Activated T-cell treated with anti-CD3 and anti-CD28 coated beads for 1 hour (primary cell): ENCODE measurements at places on chromosomes 4 and X.

GRCh38 chrX:28756647-28757046 is 169.4 kb downstream of the IL1RAPL1 start:
- no peak for DNase-seq

- no peak for DNase-seq
Observed at GRCh38 chr4:121873604-121874003, 3.3 kb upstream of the BBS7 start.

- no peak for DNase-seq
Observed at GRCh38 chrX:5176766-5177165, 1051.9 kb downstream of the NLGN4X start.

- no peak for DNase-seq
Observed at GRCh38 chrX:41661366-41662095, 27.2 kb upstream of the GPR34 start.

- DNase-seq: no peak
Observed at GRCh38 chrX:124289443-124289842, 43.0 kb upstream of the TEX13D start.

DNA sequence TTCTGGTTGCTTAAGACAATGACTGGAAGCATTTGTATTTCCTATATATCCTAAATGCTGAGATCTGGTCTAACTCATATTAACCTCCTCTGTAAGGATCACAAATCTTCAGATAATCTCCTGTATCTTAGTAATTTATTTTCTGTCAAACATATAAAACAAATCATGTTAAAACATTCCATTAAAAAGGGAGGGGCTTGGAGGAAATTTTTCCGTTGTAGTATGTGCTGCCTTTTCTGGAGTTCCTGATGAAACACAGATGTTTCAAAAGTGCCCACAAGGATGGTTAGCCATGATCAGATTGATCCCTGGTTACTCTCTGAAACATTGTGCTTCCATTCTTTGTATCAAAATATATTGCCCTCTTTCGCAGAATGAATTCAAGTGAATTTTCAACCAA is 182.1 kb downstream of the TENM3 start:
- no peak for DNase-seq

DNA sequence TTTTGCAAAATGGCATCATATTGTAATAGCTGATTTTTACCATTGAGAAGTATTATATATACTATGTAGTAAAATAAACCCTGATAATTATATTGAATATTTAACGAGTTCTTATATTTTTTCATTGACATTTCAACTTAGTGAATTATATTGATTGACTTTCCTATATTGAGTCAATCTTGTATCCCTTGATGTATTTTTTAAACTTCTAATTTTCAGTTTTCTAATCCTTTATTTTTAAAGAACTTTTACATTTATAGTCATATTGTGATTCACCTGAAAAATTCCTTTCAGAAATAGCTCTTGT is 54.4 kb downstream of the CXCL1 start:
- no peak for DNase-seq

- no peak for DNase-seq
Observed at GRCh38 chrX:111719426-111720210, 38.6 kb downstream of the ALG13 start.

- DNase-seq: peak; percentile 42
Observed at GRCh38 chr4:10456595-10457254, 501 bp downstream of the ZNF518B start.

DNA sequence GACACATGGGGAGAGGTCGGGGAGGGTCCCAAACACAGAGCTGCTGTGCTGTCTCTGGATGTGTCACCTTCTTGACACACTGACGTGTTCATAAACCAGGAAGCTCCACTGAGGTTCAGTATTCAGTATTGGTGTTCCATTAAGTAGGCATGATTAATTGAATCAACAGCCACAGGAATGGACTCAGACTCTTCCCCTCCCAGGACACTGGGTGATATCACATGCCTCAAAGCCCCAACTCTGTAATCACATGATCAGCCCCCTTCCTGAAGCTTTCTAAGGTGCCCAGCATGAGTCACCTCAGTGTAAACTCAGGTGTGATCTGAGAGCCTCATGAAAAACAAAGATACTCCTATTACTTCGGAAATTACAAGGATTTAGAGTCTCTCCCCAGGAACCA is 21.1 kb upstream of the HNRNPD start:
- no peak for DNase-seq

GRCh38 chr4:168506014-168506413 is 9.2 kb downstream of the PALLD start:
- DNase-seq: no peak

GRCh38 chr4:174828845-174829701 is at the start of gene GLRA3:
GLRA3 (minus strand) TSS chr4:174829247; CDS start chr4:174828811, 436 bp downstream.
- DNase-seq: no peak

DNA sequence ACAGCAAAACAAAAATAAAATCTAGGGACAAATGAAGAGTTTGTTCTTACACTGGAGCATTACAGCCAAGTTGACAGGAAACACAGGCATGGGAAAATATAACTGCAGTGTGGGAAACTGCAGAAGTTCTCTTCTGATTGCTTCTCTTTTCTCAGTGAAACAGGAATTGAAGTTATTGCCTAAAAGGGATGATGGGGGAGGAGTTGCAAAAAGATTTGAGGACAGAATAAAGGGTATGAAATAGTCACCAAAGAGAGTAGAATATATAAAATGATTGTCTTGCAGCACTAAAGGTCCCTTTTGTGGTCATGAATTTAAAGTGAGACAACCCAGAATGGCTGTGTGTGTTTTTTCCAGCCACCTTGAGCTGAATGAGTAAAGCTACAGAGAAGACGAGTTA is 103.7 kb downstream of the JADE1 start:
- no peak for DNase-seq

DNA sequence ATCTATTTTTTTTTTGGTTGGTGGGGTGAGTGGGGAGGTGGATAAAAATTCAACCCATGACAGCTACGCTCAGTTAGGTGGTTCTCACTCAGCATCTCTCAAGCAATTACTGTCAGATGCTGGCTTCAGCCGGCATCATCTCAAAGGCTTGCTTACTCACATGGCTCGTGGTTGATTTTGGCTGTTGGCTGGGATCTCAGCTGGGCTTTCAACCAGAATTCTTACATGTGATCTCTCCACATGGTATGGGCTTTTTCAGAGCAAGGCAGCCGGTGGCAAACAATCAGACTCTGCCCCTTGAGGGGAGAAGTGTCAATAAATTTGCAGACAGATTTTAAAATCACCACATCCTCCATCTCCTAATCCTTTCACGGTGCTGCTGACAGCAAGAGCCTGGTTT is 47.2 kb downstream of the SLC34A2 start:
- DNase-seq: no peak

- no peak for DNase-seq
Observed at GRCh38 chr4:34293459-34293858, 1950.9 kb downstream of the ARAP2 start.

- no peak for DNase-seq
Observed at GRCh38 chr4:26992657-26993361, 132.2 kb downstream of the STIM2 start.

DNA sequence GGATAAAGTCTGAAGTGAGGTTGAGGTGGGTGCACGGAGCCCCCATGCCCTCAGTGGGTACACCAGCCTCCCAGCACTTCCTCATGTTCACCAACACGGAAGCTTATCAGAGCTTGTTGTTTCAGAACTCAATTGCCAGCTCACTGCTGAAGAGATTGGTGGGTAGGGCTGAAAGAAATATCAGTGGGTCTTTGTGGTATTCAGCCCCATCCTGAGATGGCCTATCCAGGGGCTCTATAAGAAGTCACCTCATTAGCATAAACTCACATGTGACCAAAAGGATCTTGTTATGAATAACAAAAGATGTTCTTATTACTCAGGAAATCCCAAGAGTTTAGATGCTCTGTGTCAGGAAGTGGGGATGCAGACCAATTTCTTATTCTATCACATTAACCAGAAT is 177.3 kb downstream of the ARHGAP10 start:
- DNase-seq: no peak

- DNase-seq: no peak
Observed at GRCh38 chr4:55253948-55254593, 92.0 kb upstream of the SRD5A3 start.

- no peak for DNase-seq
Observed at GRCh38 chr4:13415068-13415785, 68.9 kb downstream of the RAB28 start.

GRCh38 chrX:1442016-1442665 is 10.6 kb downstream of the ASMTL start:
- no peak for DNase-seq

DNA sequence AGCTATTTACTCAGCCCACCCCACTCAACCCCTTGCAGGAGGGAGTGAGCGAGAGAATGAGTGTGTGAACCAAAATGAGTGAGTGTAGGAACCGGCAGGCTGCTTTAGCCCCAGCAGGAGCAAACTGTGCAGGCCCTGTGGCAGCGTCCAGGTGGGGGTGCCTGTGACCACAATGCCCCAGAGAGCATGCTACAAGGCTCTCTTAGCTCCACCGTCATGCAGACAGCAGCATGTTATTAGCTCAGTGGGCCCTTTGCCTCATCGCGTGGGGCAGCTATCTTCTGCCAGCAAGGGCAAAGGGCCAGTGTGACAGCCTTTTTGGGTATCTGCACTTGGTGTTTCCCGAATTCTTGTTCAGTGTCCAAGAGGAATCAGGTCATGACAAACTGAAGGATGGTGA is 271.3 kb downstream of the GPM6A start:
- DNase-seq: no peak

- DNase-seq: no peak
Observed at GRCh38 chr4:175371091-175371490, 441.0 kb downstream of the GPM6A start.

DNA sequence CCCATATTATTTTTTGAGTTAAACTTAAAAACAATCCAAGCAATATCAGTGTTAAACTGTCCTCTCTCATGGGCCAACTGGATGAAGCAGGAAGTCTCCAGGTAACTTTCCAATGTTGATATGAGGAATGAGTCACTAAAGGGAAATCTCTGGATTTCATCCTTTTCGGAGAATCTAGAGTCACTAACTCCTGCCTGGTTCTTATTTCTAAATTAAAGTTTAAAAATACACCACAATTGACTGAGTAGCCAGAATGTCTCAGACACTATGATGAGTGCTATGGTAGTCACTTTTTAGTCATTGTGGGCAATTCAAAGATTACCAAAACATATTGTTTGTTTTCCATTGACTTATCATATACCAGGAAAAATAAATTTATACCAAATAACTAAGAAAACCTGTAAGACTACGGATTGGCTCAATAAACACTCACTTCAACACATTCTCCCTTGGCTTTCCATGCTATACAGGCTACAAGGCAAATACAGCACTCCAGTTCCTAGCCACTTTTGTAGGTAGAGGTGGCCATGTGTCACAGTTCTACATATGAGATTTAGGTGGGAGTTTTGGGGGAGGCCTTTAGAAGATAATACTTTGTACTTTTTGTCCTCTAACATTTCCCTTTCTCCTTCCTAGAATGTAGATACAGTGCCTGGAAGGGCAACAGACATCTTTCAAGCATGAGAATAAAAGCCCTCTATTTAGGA is 8.6 kb downstream of the SLC9B2 start:
- no peak for DNase-seq

GRCh38 chr4:160514126-160514525 is 1411.2 kb downstream of the RAPGEF2 start:
- no peak for DNase-seq

DNA sequence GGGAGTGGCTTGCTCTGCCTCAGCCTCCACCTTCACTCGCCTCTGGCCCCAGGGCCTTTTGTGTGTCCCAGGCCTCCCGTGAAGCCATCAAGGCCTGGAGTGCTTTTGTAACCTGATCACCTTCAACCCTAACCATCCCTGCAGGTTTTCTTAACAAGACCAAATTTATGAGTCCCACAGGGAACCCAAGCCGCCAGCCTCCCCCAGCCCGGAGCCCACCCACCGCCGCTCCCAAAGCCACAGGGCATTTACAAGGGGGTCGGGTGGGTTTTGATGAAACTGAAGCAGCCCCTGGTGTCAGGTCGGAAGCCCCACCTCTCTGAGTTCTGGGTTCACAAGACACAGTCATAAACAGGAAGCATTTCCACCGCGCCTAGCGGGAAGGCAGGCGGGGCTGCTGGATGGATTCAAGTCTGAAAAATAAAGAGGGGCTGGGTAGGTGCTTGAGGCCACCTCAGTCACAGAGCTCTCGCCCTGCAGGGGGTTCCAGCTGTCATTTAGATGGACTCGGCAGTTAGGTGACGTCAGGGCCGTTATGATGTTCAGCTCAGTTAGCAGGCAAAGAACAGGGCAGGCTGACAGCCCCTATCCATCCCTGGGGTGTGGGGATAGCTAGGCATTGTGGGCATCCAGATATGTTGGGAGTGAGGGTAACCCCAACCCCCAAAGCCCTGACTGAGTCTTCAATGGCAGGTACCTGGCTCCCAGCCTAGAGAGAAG is 128.5 kb downstream of the BCOR start:
- peak; percentile 14 for DNase-seq

GRCh38 chr4:169090484-169091215 is 80.6 kb upstream of the CBR4 start:
- no peak for DNase-seq
